ENCODE measurements at places on chromosomes 5 and 9. TPM values are rescaled to one million over a fixed set of nuclear protein-coding genes. Genes with fewer than 3 reads are reported as not detected.

DNA sequence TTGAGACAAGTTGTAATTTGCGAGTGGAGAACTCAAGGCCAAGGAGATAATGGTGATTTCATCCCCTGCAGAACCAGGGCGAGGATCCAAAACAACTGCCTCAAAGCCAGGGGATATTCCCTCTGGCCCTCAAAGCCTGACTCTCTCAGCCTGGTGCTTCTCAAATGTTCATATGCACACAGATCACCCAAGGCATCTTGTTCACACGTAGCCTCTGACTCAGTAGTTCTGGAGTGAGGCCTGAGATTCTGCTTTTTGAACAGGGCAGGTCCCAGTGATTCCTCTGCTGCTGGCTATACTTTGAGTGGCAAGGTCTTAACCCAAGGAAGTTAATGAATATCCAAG, 30.2 kb upstream of the WWC1 start:
- no peak for DNase-seq

GRCh38 chr9:110389148-110389750, 51.6 kb upstream of the TXNDC8 start:
- no peak for DNase-seq

DNA sequence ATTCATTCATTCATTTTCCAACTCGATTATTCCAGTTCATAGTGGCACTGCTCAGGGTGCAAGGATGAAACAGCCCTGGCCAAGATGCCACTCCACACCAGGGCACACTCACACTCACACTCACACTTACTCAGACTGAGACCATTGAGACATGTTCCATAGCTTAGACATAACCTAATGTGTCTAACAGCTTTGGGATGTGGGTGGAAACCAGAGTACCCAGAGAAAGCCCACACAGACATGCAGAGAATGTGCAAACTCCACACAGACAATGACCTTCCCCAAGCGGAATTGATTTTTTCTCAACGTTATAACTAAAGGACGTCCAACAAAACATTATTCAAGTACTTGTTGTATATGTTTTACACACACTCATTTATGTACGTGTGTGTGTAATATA, 1363.5 kb downstream of the EFNA5 start:
- no peak for DNase-seq

DNA sequence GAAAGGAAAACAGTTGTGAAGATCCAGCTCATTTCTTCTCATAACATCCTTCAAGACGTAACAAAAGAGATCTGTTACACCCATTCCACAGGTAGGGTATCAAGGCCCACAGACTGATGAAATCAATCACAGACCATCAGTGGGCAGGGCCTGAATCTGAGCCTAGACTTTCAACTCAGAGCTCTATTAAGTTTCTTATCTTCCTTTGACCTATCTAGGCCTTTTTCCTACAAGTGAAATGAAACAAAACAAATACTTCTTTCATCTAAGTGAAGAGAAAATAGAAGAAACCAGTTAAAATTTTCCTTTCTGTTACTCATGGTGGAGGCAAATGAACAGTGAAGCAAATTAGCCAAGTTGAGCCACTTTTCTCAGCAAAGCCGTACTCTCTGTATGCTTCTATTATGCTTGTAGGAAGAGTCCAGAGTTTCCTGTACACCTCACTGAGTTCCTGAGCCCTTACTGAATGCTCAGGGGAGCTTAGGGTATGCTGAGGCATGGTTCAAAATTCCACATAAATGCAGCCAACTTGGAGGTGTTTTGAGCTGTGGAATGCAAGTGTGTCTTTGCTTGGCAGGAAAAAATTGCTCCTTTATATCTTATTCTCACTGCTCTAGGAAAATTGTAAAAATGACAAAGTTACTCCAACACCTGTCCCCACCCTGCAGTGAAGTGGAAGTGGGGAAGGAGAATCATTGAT, 91.9 kb downstream of the FEM1C start:
- DNase-seq, result no peak

DNA sequence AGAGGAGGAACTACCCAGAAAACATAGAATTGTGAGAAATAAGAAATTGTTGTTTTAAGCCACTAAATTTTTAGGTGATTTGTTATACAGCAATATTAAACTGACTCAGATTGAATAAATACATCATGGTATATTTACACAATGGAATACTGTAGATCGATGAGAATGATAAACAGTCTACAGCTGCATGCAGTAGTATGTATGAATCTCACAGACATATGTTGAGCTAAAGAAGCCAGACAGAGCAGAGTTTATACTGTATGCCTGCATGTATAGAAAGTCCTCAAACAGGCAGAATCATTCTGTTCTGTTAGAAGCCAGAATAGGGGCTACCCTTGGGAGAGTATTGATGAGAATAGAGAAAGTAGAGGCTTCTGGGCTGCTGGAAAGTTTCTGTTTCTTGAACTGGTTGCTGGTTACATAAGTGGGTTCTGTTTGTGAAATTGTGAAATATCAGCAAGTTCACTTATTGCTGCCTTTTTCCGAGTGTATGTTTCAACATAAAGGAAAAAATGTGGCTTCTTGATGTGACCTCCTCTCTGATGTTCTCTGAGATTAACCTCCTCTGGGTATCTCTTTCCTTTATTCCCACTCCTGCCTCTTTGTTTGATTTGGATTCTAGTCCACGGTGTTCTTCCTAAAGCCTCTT, 9.6 kb downstream of the KIAA1958 start:
- no peak for DNase-seq

DNA sequence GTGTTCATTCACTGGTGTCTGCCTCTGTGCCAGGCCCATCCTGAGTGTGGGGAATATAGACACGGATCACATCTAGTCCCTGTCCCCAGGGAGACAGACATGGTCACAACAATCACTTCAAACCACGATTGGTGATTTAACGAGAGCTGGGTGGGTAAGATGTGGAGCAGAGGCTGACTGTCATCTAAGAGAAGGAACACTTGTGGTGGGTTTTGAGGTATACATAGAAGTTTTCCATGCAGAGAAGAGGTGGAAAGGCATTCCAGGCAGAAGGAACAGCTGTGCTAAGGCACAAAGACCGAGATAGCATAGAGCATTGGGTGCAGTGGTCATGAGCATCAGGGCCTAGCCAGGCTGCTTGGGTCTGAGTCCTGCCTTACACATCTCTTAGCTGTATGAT, 22.7 kb upstream of the WDR38 start:
- no peak for DNase-seq

DNA sequence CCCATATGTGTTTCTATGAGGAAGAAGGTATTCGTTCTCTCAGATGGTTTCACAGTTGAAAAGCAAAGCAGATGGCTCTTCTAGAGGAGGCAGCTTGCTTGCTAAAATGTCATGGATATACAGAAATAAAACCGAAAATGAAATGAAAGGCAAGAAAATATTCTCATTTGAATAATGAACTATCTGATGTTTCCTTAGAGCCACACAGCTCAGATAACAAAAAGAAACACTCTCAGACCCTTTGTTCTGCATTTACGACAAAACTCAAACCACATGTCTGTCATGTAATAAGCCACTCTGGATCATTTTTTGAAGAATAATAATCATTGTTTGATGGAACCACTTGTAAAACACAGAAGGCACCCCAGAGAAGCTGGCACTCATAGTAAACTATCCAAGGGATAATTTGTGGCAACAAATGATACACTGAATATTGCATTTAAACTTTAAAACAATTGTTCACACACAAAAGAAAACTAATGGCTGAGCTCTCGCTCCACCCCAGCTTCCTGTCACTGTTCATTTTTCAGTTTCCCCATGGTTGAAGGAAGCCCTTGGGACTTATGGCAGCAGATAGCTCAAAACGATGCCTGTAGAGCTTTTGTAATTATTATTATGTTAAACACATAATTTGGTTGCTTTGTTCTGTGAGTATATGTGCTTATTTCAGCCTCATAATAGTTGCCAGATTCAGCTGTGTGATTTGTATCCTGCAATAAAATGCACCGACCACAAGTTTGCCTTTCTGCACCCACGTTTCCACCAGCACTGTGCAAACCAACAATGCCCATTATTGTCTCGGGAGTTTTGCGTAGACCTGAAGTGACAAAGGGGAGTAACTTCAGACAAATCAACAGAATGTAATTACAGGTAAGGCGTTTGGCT, 256.0 kb downstream of the TMEM167A start:
- DNase-seq, result no peak

- DNase-seq, result no peak
Measured at GRCh38 chr9:34218446-34218845, 39.6 kb downstream of the UBAP1 start.

- no peak for DNase-seq
Measured at GRCh38 chr5:77920359-77921058, 144.4 kb upstream of the TBCA start.

DNA sequence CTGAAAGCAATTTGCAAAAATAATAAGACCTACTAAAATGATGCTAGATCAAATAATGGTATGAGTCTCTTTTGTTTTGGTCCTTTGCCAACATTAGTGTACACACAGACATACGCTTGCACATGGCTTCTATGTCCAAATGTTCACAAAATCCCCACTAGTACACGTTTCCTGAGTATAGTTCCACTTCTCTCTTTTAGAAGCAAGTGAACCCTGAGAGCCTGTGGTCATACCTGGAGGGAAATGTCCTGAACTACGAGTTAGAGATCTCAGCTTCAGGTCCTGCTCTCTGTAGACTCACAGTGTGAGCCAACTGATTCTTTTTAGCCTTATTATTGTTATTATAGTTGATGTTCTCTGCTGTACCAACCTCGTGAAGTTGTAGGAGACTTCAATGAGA, 47.3 kb upstream of the ACTBL2 start:
- DNase-seq, result no peak

- no peak for DNase-seq
Measured at GRCh38 chr5:124923131-124923530, 176.7 kb upstream of the ZNF608 start.

GRCh38 chr5:177443144-177443983, 3.2 kb upstream of the PRR7 start:
- no peak for DNase-seq

- no peak for DNase-seq
Measured at GRCh38 chr5:10289353-10289752, 18.3 kb downstream of the CMBL start.

- no peak for DNase-seq
Measured at GRCh38 chr5:59584858-59585846, 308.4 kb downstream of the PDE4D start.

- DNase-seq, result no peak
Measured at GRCh38 chr5:1563617-1564181, 39.9 kb upstream of the LPCAT1 start.

DNA sequence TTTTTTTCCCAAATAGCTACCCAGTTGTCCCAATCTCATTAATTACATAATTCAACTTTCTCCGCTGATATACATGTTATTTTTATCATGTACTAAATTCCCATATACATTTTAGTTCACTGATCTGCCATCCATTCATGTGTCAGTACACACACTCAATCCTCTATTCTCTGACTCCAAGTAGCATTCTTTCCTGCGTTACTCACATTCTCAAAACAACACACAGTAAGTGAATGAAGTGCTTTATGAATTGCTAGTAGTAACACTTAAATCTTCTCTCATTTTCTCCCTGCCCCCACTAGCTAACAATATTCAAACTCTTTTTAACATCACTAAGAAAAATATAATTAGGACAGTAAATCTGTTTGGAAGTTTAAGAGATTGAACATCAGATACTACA, 8.9 kb downstream of the ZNF366 start:
- no peak for DNase-seq

- no peak for DNase-seq
Measured at GRCh38 chr9:109886617-109887016, 106.6 kb downstream of the PALM2AKAP2 start.

GRCh38 chr5:6598351-6598900, 34.4 kb downstream of the NSUN2 start:
- DNase-seq, result no peak

DNA sequence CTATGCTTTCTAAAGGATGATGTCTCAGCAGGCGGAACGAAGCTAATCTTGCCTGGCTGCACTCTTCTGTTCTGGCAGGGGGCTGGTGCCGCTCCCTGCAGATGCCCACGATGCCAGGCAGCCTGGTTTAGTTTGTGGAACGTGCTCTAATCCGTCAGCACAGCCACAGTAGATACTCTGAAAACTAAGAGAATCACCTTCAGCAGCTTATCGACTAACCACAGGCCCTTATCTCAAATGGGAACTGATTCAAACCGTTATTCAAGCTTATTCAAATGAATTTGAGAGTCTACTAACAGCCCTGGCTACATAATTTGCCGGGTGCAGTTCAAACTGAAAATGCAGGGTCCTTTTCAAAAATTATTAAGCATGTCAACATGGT, 246.6 kb upstream of the ANKRD55 start:
- no peak for DNase-seq

DNA sequence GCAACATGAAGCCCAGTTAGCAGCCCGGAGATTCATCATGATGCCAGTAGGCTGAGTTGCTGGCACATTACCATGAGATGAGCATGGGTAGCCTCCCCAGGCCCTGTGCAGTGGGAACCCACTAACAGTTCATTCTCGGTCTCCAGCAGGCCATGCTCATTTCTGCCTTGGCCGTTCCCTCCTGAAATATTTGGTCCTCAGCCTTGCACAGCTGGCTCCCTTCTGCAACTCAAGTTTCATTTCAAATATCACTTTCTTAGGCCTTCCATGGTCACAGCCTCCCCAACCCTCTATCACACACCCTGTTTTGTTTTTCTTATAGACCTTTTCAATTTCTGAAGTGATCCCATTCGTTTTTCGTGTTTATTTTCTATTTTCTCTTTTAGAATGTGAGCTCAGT, 125.4 kb upstream of the VLDLR start:
- DNase-seq, result no peak

ORM2 gene
- not detected for polyA plus RNA-seq

TRPM3 gene
- 13.0 TPM for polyA plus RNA-seq

SUSD3 gene
- polyA plus RNA-seq, result 7.8 TPM

PPIC gene
- polyA plus RNA-seq, result 36.8 TPM

NUTM2F gene
- not detected for polyA plus RNA-seq

IFNA6 gene
- polyA plus RNA-seq, result not detected

INSYN2B gene
- polyA plus RNA-seq, result 2.0 TPM

Measured in right renal cortex interstitium (tissue), 3 donors.